ENCODE measurements at places on chromosomes 13 and 19. TPM values are rescaled to one million over a fixed set of nuclear protein-coding genes. Genes with fewer than 3 reads are reported as not detected.

DNA sequence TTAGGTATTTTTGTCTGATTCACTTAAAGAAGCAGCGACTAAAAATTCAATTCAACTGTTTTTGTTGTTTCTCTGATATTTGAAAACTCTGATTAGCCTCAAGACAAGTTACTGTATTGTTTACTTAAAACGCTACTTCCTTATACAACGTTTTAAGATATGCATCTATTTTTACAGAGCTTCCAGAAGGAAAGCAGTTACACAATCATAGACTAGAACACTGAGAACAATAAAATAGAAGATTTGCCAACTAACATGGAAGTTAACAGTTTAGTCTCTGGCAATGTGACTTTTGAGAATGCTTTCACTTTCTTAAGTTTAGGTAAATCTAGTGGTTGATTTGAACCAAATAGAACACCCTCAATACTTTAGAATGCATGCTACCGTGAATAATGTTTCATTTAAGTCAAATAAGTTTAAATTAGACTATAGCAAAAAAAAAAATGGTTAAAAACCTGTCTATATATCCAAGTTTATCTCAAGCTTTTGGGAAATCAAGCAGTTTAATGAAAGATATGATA, 614.8 kb downstream of the DACH1 start:
- no peak for DNase-seq

DNA sequence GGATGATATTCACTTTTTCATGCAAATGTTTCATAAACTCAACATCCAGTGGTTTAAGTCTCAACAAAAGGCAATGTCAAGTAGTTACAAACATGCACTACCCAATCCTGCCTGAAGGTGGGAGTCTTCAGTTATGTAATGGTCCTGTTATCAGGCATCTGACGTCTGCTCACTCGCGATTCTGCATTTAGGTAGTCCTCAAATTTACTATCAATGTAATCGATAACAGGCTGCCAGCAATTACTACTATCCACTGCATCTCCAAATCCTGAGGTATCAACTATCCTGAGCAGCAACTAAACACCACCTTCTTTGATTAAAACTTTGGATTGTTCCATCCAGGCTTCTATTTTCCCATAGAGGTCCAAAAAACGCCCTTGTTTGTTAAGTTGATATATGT, 51.2 kb downstream of the NLRP12 start:
- no peak for DNase-seq

DNA sequence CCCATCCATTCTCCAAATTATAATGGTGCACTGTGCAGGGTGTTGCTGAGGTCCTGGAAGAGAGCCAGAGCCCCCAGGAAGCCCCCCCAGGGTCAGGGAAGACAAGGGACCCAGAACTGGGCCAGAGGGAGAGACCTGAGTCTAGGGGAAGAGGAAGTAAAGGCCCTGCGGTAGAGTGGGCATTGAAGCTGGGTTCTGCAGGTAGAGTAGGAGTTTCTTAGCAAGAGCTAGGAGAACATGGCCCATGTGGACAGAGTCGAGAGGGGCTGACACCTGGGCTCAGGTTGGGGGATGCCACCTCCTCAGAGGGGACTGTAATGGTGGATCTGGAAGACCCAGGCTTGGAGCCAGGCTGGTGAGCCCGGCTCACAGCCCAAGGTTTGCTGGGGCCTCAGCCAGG, 17.0 kb upstream of the ONECUT3 start:
- no peak for DNase-seq

The BRD4 gene
- total RNA-seq: 42.4 TPM

- no peak for DNase-seq
Observed at GRCh38 chr19:4803736-4804695, 12.5 kb downstream of the FEM1A start.

The WDR87 gene
- total RNA-seq: not detected

DNA sequence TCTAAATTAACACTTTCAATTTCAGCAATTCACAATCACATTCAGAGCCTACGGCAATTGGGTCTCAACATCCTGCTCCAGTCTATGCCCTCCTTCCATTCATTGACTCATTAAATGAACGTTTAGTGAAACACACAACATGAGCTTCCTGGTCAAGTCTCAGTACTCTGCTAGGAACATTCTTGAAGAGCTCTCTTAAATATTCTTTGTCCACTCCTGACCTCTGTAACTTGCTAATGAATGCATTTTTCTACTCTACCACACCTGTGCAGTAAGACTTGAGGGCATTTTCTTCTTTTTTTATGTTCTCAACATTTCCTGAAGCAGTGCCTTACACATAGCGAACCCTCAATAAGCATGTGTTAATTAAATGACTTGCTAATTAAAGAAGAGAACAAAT, 168.6 kb downstream of the OXGR1 start:
- DNase-seq: no peak

DNA sequence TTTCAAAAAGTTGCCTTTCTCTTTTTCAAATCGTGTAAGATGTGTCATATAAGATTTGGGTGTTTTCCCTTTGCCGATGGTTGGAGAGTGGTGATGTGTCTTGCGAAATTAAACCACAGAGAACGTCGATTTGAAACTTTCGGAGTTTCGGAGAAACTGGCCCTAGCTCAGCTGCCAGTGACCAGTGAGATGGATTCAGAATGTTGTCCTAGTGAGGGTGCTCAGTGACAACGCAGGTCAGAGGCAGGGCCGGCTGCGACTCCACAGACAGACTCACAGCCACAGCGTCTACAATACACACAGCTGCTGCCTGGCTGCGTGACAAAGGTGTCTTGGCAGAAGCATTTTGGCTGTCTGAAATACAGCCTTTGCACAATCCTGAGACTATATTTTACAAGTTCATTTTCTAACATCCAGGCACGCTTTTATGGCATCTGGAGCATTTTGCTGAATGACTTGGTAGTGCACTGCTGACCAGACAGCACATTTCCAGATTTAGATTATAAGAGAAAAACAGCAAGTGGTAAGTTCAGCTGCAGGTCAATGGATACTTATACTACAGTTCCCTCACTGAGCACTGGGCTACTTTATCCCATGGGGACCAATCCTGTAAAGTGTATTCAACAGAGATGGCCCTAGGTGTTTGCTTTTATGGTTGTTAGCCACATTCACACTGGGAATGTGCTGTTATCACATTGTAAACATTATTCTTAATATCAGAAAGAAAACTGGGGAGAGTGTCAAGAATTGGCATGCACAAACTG, 207.5 kb downstream of the KCNRG start:
- no peak for DNase-seq

DNA sequence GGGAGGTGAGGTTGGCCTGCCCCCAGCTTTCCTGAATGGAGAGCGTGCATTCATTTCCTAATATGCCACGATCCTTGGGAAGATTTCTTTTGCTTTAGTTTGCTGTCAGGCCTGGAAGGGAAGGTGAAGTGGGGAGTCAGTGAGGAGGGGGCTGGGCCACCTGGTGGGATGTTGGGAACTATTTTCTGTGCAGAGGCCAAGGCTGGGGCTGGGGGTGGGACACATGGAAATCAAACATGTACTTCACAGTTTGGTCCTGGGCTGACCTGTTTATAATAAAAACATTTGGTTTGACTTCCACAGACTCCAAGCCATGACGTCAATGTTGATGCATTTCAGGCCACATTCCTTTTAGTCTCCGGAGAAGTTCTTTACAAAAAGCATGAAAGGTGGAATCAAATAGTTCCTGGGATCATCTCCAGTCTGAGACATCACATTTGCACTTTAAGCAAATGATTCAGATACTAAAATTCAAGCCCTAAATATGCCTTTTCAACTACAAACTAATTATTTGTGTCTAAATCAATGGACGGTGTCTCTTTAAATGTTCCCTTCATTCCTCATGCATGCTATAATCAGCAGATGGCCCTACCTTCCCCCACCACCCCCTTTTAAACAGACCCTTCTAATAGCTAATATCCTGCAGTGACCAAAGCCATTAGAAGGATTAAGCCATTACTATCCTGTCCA, 41.5 kb upstream of the MEDAG start:
- no peak for DNase-seq

GRCh38 chr19:17775991-17776803, 18.7 kb upstream of the B3GNT3 start:
- no peak for DNase-seq

DNA sequence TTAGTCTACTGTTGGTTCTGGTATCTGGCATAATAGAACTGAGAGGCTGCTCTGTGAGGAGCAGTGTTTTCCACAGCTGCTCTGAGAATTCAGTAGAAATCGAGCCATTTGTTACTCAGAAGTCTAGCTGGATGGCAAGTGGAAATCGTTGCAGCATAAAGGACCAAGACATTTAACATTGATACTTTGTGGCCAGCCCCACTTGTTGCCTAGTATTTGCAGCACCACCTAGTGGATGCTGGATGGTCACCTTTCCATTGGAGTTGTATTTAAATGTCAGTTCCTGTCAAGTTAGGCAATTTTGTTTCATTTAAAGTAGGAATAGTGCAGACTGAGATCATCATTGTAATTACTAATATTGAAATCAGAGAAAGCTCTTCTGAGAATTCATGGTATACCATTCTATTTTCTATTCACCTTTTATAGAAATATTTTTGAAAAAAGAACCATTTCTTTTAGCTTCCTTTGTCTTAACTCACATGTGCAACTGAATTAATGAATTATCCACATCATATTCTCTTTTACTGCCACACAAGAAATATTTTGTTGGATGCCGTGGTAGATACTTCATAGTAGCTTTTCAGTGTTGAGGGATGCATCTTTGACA, 64.6 kb downstream of the PDS5B start:
- DNase-seq: peak; percentile 25

- no peak for DNase-seq
Observed at GRCh38 chr19:8120636-8121480, 28.5 kb downstream of the FBN3 start.

Data from kidney epithelial cell (primary cell).